ENCODE measurements at places on chromosomes 4 and X.
A peak's percentile ranks its signal among the peaks of the same experiment; 100 is the strongest.

GRCh38 chr4:107098401-107098800 lies 62.3 kb upstream of the DKK2 start:
- DNase-seq: no peak

GRCh38 chr4:82890528-82890900 lies 439 bp downstream of the SEC31A start:
- DNase-seq: no peak

DNA sequence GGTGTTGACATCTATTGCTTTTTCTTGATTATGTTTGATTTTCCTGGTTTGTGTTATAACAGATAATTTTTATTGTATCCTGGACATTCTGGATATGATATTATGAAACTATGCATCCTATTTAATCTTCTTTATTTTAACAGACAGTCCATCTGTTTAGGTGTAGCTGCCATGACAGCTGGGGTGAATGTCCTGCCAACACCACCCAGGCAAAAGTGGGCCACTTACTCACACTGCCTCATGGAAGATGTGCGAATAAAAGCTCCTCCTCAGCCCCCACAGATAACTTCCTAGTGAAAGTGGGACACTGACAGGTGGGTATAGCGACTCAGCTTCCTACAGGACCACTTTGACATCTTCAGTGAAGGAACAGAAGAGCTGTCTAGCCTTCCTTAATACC lies 18.4 kb upstream of the CNKSR2 start:
- DNase-seq: no peak

DNA sequence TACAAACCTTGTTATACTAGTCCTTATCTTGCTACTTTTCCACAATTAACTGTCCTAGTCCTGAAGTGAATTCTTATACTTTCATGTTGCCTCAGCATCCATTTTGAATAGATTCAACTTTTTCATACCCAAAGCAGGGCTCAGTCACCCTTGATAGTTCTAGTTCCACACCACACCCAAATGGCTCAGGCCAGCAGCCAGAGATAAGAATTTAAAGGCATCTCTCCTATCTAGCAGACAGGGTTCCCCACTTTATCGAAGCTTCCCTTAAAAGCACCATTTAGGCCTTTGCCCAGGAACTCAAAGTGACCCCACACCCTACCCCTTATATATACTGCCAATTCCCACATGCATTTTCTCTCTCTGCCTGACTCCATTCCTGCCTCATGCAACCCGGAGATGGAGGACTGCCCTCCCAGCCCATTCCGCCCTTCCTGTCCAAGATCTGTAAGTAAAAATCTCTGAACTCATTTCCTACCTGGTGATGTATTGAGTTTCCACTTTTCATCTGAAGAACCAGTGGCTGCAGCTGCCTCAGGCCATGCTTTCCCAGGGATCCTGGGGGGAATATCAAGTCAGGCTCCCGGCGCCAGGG lies 63.7 kb upstream of the TXK start:
- DNase-seq: no peak

DNA sequence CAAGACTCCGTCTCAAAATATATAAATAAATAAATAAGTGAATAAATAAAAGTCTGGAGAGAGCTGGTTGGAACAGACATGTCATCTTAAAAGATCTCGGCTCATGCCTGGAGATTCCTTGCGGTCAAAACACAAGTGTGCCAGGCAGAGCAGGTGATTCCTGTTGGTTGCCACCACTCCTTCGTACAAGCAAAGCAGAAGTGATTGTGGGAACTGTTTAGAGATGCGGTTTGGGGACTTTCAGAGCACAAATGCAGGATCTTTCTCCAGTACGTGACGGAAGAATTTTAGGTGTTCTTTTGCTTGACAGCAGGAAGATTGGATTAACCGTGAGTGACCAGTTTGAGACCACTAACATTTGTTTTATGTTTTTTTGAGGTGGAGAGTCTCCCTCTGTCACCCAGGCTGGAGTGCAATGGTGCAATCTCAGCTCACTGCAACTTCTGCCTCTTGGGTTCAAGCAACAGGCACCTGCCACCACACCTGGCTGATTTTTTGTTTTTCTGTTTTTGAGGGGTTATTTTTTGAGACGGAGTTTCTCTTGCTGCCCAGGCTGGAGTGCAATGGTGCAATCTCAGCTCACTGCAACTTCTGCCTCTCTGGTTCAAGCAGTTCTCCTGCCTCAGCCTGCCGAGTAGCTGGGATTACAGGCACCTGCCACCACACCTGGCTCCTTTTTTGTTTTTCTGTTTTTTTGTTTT lies 2.8 kb upstream of the CRLF2 start:
- DNase-seq: no peak

GRCh38 chr4:157045507-157046127 lies 30.3 kb upstream of the GLRB start:
- peak; percentile 67 for DNase-seq

DNA sequence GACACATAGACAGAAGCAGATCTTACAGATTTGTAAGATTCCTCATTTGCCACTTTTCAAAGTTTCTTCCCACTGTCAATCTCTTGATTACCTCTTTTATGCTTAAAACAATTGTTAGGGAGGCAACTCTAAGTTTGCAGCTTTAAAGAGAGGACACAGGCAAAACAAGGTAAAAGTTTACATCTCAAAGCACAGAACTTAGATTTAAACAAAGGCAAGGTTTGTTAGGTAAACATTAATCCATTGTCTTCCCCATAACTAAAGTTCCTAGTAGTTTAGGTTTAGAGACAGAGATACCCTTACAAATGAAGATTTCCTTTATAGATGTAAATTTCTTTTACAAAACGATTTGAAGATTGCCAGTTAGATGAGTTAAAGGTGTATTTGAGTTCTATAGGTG lies 176.9 kb downstream of the AASDH start:
- DNase-seq: no peak

All from stromal cell of bone marrow (primary cell).